ENCODE measurements at places on chromosomes 12 and 14. TPM values are rescaled to one million over a fixed set of nuclear protein-coding genes. Genes with fewer than 3 reads are reported as not detected.

IFNG-AS1 gene
- not detected for total RNA-seq

DNA sequence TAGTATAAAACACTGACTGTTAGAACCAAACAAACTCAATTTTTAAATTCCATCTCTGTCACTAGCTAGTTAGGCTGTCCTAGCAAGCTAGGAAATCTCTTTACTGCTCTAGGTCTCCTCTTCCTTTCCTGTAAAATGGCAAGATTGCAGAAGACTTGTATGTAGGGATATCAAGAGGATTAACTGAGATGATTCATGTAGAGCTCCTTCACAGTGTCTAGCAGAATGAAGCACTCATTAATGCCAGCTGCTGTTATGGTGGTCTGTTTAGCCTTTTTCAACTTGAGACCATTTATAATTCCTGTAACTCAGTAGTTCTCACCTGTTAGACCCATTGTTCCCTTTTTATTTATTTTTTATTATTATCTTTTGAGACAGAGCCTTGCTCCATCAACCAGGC is 67.8 kb upstream of the KCNH3 start:
- no peak for DNase-seq
- no peak overlapping the region for H3K4me3 ChIP-seq
- H3K27ac ChIP-seq = no peak overlapping the region
- H3K36me3 ChIP-seq = no peaks in the 10 kb centered on the region

NPFF gene
- total RNA-seq = not detected

- peak; percentile 82 for DNase-seq
- peaks cover 5% of the 10 kb centered on the region for H3K4me1 ChIP-seq
- H3K36me3 ChIP-seq = no peaks in the 10 kb centered on the region
- H3K27me3 ChIP-seq = no peaks in the 10 kb centered on the region
These were observed 3.0 kb downstream of the GAS2L3 start for GRCh38 chr12:100576331-100577036.

GRCh38 chr12:10226731-10227130 is 14.1 kb downstream of the GABARAPL1 start:
- H3K36me3 ChIP-seq = peaks cover 6% of the 10 kb centered on the region
- no peak overlapping the region for H3K4me3 ChIP-seq
- H3K4me1 ChIP-seq = no peaks in the 10 kb centered on the region

- DNase-seq = peak; percentile 90
- H3K4me3 ChIP-seq = no peak overlapping the region
- H3K27ac ChIP-seq = peak overlapping the region; percentile 62
- no peaks in the 10 kb centered on the region for H3K27me3 ChIP-seq
These were observed 18.6 kb downstream of the PPFIBP1 start for GRCh38 chr12:27542628-27543027.

DNA sequence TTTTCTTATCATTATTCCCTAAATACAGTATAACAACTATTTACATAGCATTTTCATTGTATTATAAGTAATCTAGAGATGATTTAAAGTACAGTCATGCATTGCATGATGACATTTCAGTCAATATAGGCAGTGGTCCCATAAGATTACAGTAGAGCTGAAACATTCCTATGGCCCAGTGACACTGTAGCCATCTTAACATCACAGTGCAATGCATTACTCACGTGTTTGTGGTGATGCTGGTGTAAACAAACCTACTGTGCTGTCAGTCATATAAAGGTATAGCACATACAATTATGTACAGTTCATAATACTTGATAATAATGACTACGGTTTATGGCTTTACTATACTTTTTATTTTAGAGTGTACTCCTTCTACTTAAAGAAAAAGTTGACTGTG is 13.3 kb downstream of the LLPH start:
- H3K27me3 ChIP-seq = no peaks in the 10 kb centered on the region
- H3K36me3 ChIP-seq = no peaks in the 10 kb centered on the region
- no peak for DNase-seq
- H3K4me1 ChIP-seq = no peaks in the 10 kb centered on the region
- H3K4me3 ChIP-seq = no peak overlapping the region
- no peak overlapping the region for H3K27ac ChIP-seq

ANKRD13A gene
- total RNA-seq = 82.4 TPM

- H3K4me1 ChIP-seq = peaks cover 49% of the 10 kb centered on the region
- no peak overlapping the region for H3K27ac ChIP-seq
- no peak overlapping the region for H3K4me3 ChIP-seq
- no peaks in the 10 kb centered on the region for H3K36me3 ChIP-seq
- H3K27me3 ChIP-seq = no peaks in the 10 kb centered on the region
These were observed 28.7 kb downstream of the CCDC85C start for GRCh38 chr14:99575043-99576023.

VRTN gene
- not detected for total RNA-seq

GRCh38 chr12:123384994-123385376 is 1.1 kb downstream of the KMT5A start:
- peak overlapping the region; percentile 71 for H3K27ac ChIP-seq
- peaks cover 7% of the 10 kb centered on the region for H3K4me1 ChIP-seq
- no peaks in the 10 kb centered on the region for H3K27me3 ChIP-seq
- H3K4me3 ChIP-seq = peak overlapping the region; percentile 79

DNA sequence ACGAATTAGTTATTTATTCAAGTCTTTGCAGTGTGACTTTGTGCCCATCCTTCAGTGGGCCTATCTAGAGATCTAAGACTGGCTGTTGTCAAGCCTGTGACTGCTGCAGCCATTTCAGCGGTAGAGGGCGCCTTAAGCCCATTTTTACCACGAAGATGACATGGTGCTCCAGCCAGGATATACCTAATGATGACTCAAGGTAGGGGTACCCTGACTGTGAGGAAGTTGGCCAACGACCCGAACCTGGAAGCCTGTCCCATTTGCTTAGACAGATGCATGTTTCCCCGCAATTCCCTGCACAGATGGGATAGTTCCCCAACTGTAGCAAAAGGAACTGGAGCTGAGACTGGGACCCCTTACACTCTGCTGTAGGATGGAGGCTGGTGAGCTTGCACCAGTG is 41.3 kb downstream of the RAB3IP start:
- H3K4me3 ChIP-seq = no peak overlapping the region
- H3K27ac ChIP-seq = no peak overlapping the region
- H3K4me1 ChIP-seq = no peaks in the 10 kb centered on the region
- peak; percentile 49 for DNase-seq
- H3K27me3 ChIP-seq = no peaks in the 10 kb centered on the region
- no peaks in the 10 kb centered on the region for H3K36me3 ChIP-seq

DNA sequence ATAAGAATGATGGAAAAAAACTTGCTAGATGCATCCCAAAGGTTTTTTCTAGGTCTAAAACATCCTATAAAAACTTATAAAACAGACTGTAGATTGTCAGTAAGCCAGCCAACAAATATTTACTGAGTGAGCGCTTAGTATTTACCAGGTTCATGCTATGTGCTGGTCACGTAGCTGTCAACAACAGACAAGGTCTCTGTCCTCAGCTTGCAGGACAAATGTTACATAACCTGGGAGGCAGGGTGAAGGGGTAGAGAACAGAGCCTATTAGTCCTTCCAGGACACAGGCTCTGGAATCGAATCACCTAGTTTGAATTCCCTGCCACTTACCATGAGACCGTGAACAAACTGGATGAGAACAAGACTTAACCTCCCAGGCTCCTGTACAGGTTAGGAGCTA is 6.4 kb downstream of the NFYB start:
- H3K27me3 ChIP-seq = no peaks in the 10 kb centered on the region
- H3K36me3 ChIP-seq = peaks cover 7% of the 10 kb centered on the region
- H3K4me1 ChIP-seq = peaks cover 14% of the 10 kb centered on the region
- no peak for DNase-seq
- no peak overlapping the region for H3K4me3 ChIP-seq

GRCh38 chr12:114949058-114949820 is 265.3 kb upstream of the TBX3 start:
- no peaks in the 10 kb centered on the region for H3K4me1 ChIP-seq
- no peaks in the 10 kb centered on the region for H3K27me3 ChIP-seq
- no peak overlapping the region for H3K4me3 ChIP-seq
- DNase-seq = no peak
- no peak overlapping the region for H3K27ac ChIP-seq
- no peaks in the 10 kb centered on the region for H3K36me3 ChIP-seq

DNA sequence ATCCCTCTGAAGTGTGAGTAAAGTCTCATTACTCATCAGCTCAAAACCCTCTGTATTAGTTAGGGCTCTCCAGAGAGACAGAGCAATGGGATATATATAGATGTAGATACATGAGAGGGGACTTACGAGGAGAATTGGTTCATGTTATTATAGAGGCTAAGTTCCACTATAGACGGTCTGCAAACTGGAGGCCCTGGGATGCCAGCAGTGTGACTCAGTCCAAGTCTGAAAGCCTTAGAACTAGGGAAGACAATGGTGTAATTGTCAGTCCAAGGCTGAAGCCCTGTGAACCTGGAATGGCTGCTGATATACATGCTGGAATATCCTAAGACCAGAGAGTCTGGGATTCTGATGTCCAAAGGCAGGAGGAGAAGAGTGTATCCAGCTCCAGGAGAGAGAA is 57.3 kb upstream of the CEP83 start:
- no peak overlapping the region for H3K4me3 ChIP-seq
- H3K4me1 ChIP-seq = no peaks in the 10 kb centered on the region
- no peak overlapping the region for H3K27ac ChIP-seq

DNA sequence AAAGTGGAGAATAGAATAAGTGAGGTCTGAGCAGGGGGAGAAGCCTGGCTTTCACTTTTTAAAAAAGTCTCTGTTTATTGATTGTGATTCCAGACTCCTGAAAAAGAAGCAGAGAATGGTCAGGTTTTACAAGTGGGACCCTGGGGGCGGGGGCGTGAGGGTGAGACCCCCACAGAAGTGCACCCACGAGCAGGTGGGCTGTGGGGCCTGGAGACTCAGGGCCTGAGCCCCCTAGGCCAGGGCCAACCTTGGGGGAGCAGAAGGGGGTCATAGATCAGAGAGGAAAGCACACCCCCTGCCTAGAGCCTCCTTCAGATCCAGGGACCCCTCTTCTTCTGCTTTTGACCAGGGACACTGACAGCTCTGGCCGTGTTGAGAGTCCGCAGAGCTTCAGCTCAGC is 180.3 kb downstream of the ADGRD1 start:
- no peak overlapping the region for H3K4me3 ChIP-seq
- no peak for DNase-seq
- no peaks in the 10 kb centered on the region for H3K36me3 ChIP-seq

- no peaks in the 10 kb centered on the region for H3K36me3 ChIP-seq
- H3K4me3 ChIP-seq = no peak overlapping the region
- no peaks in the 10 kb centered on the region for H3K27me3 ChIP-seq
- DNase-seq = no peak
- peaks cover 9% of the 10 kb centered on the region for H3K4me1 ChIP-seq
- H3K27ac ChIP-seq = no peak overlapping the region
These were observed 15.0 kb upstream of the EMP1 start for GRCh38 chr12:13181375-13182070.

DNA sequence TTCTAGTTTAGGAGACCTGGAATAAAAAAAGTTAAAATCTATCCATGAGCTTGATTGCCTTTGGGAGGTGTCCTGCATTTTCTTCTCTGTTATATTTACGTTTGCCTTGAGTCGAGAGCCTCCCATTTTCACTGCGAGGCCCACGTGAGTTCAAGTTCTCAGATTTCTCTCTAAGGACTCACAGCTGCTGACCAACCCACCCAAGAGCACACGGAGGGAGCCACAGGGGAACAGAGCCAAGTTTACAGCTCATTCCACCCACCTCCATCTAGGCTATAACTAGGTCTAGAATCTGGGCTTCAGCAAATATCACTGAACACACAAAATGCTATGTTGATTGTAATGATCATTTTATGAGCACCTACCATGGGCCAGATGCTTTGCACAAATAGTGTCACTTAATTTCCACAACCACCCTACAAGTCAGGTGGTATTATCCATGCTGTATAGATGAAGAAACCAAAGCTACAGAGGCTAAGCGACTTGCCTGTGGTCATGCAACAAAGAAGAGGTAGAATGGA is 16.7 kb downstream of the ALDH1L2 start:
- H3K4me3 ChIP-seq = no peak overlapping the region
- peaks cover 11% of the 10 kb centered on the region for H3K36me3 ChIP-seq
- H3K27ac ChIP-seq = no peak overlapping the region
- peak; percentile 57 for DNase-seq
- H3K27me3 ChIP-seq = no peaks in the 10 kb centered on the region

- no peaks in the 10 kb centered on the region for H3K36me3 ChIP-seq
- no peak overlapping the region for H3K27ac ChIP-seq
- H3K4me1 ChIP-seq = no peaks in the 10 kb centered on the region
- H3K27me3 ChIP-seq = peaks cover 2% of the 10 kb centered on the region
These were observed 94.2 kb upstream of the RIC8B start for GRCh38 chr12:106680280-106680679.

DNA sequence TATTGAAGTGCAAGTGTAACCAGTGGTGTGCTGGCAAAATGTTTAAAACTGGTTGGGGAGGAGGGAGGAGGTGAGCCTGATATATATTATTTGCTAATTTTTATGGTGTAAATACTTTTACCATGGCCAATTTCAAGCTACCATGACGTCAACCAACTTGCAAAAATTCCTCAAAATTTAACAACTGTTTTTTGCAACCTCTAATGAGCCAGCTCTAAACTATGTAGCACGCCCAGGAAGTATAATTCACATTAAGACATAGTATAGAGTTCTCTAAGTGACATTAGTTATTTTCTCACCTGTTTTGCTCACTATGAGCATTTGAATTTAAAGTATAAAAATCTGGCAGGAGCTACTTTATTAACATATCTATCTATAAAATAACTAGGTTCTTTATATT is 41.4 kb downstream of the ATL1 start:
- DNase-seq = peak; percentile 41
- H3K36me3 ChIP-seq = no peaks in the 10 kb centered on the region
- H3K27me3 ChIP-seq = no peaks in the 10 kb centered on the region

DNA sequence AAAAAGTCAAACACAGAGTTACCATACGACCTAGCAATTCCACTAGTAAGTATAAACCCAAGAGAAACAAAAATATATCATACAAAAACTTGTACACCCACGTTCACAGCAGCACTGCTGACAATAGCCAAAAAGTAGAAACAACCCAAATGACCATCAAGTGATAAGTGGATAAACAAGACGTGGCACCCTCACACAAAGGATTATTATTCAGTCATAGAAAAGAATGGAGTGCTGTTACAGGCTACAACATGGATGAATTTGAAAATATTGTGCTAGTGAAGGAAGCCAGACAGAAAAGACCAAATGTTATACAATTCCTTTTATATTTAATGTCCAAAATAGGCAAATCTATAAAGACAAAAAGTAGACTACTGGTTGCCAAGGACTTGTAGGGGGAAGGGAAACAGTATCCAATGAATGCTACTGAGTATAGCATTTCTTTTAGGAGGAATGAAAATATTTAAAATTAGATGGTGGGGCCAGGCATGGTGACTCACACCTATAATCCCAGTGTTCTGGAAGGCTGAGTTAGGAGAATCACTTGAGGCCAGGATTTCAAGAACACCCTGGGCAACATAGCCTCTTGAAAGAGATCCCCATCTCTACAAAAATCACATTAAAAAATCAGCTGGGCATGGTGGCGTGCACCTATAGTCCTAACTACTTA is 41.9 kb downstream of the SPTLC2 start:
- no peak overlapping the region for H3K4me3 ChIP-seq
- peak; percentile 41 for DNase-seq
- no peaks in the 10 kb centered on the region for H3K36me3 ChIP-seq
- peaks cover 7% of the 10 kb centered on the region for H3K4me1 ChIP-seq
- no peaks in the 10 kb centered on the region for H3K27me3 ChIP-seq

GRCh38 chr12:1797011-1797901 is 23.1 kb upstream of the LRTM2 start:
- H3K4me3 ChIP-seq = peak overlapping the region; percentile 67
- no peaks in the 10 kb centered on the region for H3K36me3 ChIP-seq
- no peak for DNase-seq
- H3K27ac ChIP-seq = no peak overlapping the region

DEGS2 gene
- 0.26 TPM for total RNA-seq
